ENCODE measurements at places on chromosomes 2 and 18.

- no peak for DNase-seq
These were observed 93.3 kb upstream of the SPRED2 start for GRCh38 chr2:65525616-65526231.

DNA sequence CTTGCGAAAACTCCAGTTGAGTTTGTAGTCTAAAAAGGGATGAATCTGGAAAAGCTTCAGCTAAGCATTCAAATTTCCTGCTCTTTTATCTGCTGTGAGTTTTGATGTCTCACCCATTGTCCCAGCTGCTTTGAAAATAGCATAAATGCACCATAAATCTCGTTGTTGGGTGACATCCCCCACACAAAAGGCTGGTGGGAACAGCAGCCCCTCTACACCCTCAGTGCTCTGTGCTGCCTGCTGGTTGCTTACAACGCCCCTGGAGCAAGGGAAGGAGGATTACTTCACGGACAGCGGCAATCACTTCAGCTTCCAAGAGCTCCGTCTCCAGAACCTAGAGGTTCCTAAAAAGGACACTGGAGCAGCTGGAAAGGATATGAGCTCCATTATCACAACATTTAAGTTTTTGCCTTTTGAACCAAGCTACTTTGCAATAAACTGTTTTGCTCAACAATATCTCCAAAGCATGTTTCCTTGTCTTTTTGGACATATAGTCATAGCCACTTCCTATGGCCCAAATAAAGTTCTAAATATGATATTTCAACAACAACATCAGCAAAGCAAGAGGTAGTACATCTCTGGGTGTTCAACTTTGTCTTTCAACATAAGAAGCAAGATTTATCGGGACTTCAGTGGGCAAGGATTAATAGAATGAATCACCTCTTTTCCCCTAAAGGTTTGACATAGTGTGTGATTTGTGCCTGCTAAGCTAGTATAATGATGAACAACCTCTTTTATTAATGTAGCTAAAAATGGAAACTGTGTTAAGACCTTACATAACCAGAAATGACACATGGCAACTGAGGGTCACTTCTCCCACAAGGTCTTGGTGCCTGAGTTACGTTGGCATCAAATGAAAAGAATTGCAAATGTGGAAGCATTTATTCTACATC lies 413.5 kb downstream of the TXNL1 start:
- no peak for DNase-seq

- DNase-seq: no peak
These were observed 1149.3 kb upstream of the CDH2 start for GRCh38 chr18:29326214-29326613.

DNA sequence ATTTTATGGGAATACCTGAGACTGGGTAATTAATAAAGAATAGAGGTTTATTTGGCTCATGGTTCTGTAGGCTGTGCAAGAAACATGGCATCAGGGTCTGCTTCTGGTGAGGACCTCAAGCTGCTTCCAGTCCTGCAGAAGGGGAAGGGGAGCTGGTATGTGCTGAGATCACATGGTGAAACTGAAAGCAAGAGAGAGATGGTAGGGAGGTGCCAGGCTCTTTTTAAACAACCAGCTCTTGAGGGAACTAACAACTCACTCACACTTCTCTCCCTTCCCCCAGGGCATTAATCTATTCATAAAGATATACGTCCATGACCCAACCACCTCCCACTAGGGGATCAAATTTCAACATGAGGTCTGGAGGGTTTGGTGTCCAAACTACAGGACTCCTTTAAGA lies 40.1 kb downstream of the AGPS start:
- DNase-seq: no peak

DNA sequence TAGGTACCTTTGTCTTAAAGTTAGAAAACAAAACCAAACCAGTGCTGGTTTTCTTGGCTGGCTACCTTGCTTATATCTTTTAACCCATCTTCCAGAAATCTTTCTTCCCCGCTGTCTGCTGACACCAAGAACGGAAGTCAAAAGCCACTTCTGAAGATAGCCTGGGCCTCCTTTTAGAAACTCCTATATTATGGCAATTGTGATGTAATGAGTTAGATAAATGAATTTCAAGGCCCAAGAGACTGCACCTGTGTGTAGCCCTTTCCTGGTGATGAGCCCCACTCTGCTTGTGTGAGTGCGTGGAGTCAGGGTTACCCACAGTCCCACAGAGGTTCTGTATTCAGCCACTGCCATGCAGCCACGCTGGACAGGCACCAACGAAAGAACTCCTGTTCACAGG lies 60.7 kb downstream of the ARMC9 start:
- no peak for DNase-seq

- DNase-seq: peak; percentile 33
These were observed 54.8 kb downstream of the MBD2 start for GRCh38 chr18:54169431-54170403.

GRCh38 chr2:12543978-12544558 lies 172.7 kb upstream of the TRIB2 start:
- DNase-seq: peak; percentile 35

DNA sequence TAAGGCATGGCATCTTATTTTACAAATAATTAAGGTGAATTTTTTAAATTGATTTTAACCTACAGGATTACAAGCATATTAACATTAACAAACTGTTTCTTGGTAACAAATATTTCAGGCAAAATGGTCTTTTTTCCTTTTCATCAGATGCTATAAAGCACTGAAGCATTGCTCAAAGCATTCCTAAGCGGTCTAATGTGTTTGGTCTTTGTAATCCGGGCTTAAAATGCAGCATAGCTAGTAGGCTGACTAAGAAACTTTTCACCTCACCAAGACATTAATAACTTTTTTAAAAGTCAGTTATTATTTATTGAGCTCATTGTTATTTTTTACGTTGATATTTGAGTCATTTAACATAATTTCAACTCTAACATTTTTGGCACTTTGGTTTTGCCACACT lies 538.8 kb upstream of the SLC39A10 start:
- no peak for DNase-seq

DNA sequence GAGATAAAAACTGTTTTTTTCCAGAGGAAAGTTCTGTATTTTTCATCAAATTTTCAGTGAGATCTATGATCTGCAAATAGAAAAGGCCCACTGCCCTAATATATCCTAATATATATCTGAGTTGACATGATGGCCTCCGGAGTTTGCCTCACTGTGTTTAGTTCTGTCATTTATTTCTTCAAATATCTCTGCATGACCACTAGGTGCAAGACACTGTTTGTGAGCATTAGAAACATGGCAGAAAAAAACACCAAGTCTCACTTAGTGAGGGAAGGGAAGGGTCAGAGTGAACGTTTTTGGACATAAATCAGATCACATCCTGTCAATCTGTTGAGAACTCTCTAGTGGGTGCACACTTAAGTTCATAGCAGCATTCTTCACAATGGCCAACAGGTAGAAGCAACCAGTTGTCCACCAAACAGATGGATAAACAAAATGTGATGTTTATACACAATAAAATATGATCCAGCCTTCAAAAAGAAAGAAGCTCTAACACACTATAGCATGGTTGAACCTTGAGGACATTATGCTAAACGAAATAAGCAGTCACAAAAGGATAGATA lies 53.4 kb downstream of the SPIRE1 start:
- no peak for DNase-seq

DNA sequence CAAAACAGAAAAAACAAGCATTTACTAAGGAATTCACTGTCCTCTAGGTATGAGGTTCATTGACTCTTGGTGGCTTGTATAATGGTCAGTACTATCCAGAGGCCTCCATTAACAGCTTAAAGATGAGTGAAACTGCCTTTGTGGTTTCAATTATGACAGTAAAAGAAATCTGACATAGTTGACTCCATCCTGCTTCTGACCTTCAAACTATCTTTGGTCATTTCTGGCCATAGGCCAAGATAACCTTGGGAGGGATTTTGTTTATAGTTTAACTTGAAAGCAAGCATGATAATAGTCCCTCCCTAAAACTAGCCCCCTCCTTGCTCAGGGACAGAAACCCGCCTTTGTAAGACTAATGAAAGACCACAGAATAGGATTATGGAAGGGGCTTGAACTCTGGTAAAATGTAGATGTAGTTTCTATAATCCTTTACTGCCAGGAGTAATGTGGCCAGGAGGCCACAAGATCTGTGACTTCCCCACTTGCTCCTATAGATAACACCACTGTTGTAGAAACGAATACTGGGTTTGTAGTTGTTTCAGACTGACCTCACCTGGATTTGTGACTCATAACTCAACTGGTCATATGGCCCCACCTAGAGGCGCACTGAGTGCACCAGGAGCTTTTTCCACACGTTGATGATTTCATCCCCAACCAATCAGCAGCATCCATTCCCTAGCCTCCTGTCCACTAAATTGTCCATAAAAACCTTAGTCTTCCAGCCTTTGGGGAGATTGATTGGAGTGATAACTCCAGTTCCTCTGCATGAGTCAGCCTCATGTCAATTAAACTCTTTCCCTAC lies 8.6 kb upstream of the PLEKHM3 start:
- no peak for DNase-seq

- DNase-seq: no peak
These were observed 53.8 kb downstream of the CTAGE1 start for GRCh38 chr18:22363867-22364463.

- DNase-seq: no peak
These were observed 79.5 kb upstream of the CTDP1 start for GRCh38 chr18:79600141-79600540.

GRCh38 chr2:111698743-111699554 lies 185.0 kb downstream of the ANAPC1 start:
- peak; percentile 99 for DNase-seq

DNA sequence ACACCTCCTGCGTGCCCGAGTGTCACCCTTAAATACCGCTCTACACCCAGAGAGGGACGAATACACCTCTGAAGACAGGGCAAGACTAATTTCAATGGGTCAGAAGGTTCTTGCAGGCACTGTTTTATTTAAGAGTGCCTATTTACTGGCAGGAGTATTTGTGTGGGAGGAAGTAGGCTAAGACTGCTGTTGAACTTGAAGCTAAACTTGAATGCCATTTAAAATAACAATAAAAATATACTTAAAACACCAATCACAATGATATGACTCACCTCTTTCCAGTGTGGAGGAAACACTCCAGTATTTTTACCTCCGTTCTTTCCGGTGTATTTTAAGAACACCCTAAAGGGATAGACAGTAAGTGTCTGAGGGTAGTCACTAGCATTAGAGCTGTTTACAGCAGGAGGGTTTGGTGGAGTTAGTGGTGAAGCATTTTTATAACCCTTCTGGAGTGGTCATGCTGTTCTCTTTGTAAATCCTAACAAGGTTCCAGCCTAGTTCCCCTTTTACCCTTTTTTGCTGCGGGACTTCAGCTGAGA lies 9.6 kb upstream of the HOXD1 start:
- DNase-seq: no peak

GRCh38 chr2:239402666-239403065 lies 1.8 kb upstream of the HDAC4 start:
- DNase-seq: no peak

DNA sequence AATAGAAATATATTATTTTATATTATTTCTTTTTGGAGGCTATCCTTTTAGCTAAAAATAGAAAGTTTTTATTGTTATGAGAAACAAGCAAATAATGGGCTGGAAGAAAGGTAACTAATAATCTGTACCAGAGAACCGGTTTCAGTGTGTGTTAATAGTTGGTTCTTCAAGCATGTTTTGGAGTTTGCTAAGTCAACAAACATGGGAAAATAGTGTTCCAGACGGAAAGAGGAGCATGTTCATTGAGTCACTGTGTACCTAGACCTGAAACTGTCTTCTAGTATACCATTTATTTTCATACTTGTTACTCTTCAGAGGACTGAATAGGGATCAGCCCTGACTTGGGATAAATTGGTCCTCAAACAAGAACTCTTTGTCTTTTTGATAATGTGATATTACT lies 134.5 kb upstream of the CWC22 start:
- DNase-seq: no peak

DNA sequence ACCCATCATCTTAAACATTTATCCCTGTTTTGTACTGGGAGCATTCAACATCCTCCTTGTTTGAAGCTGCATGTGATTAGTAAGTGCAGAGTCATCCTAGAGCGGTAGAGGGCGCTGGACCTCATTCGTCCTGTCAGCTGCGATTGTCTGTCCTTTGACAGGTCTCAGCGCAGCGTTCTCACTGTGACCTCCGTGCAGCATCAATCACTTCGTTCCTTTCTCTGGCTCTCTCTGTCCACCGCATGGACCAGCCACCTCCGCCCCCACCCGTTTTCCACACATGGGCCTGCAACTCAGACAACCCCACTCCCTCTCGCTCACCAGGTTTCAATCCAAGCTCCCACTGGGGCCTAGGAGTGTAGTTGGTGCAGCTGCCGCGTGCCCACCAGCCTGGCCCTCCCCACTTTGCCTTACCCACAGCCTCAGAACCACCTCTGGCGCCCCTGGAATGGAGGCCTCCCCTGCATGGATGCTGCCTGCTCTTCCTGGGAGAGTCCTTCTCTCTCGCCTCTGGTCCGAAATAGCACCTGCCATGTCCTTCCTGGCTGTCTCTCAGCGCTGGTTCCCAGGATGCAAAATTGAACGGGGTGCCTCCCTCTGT lies 90.5 kb downstream of the NDUFA10 start:
- DNase-seq: peak; percentile 44

DNA sequence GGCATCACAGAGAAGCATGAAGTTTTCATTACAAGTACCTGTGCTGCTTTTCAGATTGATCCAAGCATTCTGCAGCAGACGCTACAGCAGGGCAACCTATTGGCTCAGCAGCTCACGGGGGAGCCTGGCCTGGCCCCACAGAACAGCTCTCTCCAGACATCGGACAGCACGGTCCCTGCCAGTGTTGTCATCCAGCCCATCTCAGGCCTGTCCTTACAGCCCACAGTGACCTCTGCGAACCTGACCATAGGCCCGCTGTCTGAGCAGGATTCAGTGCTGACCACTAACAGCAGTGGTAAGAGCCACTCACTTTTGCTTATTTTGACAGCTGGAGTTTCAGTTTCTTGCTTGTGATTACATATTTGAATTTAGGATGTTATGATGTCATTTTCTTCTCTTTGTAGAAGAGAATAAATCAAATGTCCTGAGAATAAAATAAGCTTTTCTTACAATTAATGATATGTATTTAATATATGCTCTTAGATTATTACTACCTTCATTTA lies 104.9 kb downstream of the ZNF236 start:
- no peak for DNase-seq

DNA sequence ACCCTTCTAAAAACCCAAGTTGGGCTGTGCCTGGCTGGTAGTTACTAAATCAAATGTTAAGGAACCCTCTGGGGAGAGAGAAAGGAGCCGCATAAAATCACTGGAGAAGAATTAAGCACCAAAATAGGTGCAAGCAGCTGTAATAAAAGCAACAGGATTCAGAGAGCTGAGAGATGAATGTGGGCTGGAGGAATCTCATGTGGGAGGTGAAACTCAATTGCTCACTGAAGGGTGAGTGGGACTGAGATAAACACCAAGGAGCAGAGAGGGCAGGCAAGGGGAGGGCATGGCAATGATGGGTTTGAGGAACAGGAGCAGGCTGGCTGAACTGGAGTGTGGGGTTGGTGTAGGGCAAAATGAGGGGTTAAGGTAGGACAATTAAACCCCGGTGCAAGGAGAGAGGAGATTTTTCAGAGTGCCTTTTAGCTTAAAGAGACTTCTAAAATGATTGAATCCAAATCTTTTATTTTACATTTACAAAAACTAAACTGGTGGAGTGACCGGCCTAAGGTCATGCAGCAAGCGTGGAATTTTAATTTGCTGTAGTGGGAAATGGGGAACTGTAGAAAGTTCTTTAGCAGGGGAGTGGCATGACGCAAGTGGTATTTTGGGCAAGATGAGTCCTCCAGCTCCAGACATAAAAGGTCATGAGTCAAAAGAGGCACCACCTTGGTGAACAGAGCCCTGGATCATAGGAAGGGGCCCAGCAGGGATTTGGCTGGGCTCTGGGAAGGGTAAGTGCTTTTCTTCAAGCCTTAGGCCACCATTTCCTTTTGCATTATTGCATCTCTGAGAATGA lies 10.5 kb downstream of the PLB1 start:
- no peak for DNase-seq
